ENCODE measurements at places on chromosomes 6 and 20.
A peak's percentile ranks its signal among the peaks of the same experiment; 100 is the strongest.

- DNase-seq: no peak
These were observed 7.9 kb upstream of the MYT1 start for GRCh38 chr20:64156136-64156885.

GRCh38 chr6:128500014-128500413, 20.4 kb downstream of the PTPRK start:
- DNase-seq: no peak

DNA sequence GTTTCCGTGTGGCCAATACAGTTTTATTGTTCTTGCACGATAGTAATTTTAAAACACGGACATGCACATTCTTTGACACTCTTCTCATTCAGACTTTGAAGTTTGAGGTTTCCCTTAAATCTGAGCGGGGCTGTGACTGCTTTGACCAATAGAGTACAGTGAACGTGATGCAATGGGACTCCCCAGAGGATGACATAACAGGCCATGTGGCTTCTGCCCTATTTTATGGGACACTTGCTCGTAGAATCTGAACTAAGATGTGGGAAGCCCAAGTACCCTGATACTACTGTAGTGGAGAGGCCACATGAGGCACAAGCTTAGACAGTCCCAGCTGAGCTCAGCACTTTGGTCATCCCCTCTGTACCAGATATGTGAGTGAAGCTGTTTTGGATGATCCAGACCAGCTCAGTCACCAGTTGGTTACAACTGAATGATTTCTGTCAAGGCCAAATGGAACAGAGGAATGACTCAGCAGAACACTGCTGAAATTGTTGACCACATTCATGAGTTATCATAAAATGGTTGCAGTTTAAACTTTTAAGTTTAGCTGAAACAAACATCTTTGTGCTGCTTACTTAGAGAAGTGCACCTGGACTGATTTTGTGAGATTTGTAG, 279.4 kb downstream of the RFPL4B start:
- DNase-seq: no peak

DNA sequence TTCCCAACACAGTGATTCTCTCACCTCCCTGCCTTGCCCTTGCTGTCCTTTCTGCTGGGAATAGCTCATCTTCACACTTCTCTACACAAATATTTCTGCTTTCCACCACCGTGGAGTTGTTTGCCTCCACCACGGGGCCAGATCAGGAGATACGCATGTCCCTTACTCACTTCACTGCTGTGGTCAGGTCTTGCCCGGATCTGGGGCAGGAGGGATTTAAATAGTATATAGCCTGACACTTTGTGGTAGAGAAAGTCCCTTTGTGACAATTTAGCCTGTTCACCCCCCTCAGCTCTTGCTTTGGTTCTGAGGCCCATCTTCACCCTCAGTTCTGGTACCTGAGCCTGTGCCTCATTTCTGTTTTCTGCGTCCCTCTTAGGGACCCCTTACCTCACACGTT, 92.6 kb upstream of the PREP start:
- no peak for DNase-seq

DNA sequence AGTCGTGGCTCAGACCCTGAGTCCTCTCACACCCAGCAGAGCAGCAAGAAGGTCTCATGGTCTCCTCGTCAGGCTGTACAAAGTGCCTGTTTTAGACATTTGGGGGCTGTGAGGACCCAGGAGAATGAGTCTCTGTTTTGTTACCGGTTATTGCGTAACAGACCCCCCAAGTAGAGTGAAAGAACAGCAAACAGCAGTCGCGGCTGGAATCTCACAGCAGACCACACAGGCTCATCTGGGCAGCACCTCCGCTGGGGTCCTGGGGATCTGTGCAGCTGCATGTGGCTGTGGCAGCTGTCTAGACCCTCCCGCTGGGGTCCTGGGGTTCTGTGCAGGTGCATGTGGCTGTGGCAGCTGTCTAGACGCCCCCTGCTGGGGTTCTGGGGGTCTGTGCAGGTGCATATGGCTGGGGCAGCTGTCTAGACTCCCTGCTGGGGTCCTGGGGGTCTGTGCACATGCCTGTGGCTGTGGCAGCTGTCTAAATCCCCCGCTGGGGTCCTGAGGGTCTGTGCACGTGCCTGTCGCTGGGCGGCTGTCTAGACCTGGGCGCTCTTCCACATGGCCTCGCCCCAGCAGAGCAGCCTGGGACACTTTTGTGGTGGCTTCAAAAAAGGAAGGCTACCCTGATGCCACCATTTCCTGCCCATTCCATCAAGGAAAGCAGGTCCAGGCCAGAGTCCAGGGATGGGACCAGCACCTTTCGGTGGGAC, 24.7 kb downstream of the ENTPD6 start:
- DNase-seq: peak; percentile 10

GRCh38 chr20:50127587-50128519, 14.9 kb upstream of the UBE2V1 start:
- no peak for DNase-seq

- no peak for DNase-seq
These were observed 57.1 kb downstream of the GNAS start for GRCh38 chr20:58909585-58909984.

DNA sequence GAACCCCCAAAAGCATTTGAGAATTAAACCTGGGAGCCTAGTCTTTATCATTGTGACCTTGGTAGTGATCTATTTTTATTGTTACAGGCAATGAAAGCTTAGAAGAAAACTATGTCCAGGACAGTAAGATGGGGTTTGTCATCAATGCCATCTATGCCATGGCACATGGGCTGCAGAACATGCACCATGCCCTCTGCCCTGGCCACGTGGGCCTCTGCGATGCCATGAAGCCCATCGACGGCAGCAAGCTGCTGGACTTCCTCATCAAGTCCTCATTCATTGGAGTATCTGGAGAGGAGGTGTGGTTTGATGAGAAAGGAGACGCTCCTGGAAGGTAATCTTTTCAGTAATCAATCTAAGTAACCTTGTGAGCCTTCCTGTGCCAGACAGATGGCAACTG, 191.5 kb upstream of the RAB32 start:
- DNase-seq: no peak

DNA sequence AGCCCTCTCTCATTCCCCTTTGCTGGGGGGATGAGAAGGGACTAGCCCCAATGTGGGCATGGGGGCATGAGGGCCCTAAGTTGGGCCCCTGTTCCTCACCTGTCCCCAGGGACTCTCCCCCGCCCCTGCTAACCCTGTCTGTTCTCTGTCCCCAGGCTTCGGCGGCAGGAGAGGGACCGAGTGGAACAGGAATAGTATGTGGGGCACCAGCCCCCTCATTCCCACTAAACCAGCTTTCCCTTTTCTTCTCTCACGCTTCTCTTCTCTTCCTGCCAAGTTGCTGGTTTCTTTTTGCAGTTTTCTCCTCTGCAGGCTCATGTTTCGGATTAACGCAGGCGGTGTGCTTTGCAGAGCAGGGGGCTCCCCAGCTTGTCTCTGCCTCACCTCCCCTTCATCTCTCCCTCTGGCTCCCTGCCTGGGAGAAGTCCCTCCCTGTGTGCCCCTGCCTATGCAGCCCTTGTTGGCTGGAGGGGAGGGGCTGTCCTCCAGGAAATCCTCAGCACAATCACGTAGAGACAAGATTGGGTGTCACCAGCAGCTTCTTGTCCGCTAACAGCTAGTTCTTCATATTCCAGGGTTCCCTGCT, 7.9 kb downstream of the TMEM63B start:
- DNase-seq: no peak

- no peak for DNase-seq
These were observed 247.5 kb downstream of the TMEM242 start for GRCh38 chr6:157075549-157076450.

DNA sequence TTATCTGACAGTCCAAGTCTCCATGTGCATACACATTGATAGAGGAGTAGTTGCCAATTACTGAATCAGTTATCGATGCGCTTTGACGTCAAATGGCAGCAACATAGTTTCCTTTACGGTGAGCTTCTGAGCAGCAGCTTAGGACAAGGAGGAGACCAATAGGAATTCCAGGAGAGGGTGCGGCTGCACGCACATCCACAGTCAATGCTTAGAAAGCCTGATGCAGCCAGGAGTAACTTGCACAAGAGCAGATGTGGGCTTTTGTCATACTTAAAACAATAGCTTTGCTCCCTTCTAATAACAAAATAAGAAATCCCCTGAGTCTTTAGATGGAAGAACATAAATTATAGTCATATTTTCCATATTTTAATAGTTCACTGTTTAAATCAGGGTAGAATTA, 442.1 kb downstream of the BCKDHB start:
- no peak for DNase-seq

GRCh38 chr20:20904501-20904831, 192.0 kb upstream of the RALGAPA2 start:
- no peak for DNase-seq

DNA sequence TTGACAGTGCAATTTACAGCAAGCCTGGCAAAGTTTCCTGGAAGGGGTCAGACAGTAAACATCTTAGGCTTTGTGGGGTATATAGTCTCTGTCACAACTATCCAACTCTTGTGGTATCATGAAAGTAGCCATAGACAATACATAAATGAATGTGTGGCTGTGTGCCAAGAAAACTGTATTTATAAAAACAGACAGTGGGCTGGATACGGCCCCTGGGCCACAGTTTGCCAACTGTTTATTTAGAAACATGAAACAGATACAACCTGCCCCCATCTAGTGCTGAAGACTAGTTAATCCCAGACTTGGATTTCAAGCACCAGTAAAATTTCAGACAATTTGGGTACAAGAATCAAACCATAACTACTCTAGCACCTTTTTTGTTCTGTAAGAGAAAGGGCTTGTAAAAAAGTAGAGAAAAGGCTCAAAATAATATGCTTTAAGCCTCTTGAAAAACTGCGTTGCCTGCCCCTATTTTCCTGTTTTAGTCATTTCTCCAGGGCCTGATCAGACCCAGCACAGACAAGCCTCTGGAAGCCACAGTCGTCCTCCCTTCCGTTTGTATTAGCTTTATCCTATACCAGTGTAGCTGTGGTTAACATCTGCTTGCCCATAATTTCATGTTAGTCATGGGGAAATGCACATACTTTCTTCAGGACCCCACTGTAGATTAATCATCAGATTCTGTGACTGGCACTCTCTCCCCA, 30.8 kb downstream of the JAG1 start:
- DNase-seq: no peak

DNA sequence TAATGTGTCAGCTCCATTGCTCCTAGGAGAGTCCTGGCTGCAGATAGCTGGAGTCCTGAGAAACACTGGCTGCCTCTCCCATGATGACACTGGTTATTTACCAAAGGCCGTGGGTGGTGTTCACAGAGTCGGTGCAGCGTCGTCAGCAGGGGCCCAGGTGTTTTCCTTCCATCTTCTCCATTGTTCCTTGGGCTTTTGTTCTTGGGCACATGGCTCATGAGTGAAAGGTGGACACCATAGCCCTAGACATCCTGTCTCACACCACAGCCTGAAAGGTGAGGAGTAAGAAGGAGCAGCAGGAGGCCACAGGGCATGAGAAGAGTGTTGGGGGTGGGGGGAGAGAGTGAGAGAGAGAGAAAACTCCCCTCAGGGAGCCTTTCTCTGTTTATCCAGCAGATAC, 9.1 kb downstream of the CST5 start:
- no peak for DNase-seq

GRCh38 chr6:21138336-21139069, 455.0 kb upstream of the SOX4 start:
- DNase-seq: no peak

- no peak for DNase-seq
These were observed 280.3 kb upstream of the SYNCRIP start for GRCh38 chr6:85923013-85923430.

DNA sequence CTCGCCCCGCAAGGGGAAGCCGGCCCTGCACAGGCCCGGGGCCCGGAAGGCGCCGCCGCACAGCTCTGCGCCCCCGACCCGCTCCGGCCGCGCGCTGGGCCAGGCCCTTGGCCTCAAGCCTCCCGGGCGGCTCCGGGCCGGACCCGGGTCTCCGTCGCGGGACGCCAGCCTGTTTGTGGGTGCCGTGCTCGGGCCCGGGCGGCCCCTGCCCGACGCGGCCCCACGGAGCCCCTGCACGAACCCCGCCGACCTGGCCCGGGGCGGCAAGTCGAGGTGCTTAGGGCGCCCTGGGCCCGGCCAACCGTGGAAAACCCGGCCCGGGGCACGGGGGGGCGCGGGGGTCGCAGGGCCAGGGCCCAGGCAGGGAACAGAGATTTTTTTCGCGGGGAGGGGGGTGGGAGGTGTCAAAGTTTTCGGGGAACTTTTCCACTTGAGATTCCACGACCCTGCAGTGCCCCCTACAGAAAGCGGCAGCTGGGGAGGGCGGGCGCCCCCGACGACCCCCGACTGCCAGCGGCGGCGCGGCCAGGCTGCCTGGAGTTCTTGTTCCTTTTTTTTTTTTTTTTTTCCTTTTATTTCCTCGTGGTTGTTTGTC, 805 bp upstream of the STX16 start:
- DNase-seq: peak; percentile 39

GRCh38 chr6:95576998-95577303, 384 bp upstream of the MANEA start:
- DNase-seq: no peak

GRCh38 chr20:49006446-49006980, 39.6 kb upstream of the CSE1L start:
- DNase-seq: no peak

DNA sequence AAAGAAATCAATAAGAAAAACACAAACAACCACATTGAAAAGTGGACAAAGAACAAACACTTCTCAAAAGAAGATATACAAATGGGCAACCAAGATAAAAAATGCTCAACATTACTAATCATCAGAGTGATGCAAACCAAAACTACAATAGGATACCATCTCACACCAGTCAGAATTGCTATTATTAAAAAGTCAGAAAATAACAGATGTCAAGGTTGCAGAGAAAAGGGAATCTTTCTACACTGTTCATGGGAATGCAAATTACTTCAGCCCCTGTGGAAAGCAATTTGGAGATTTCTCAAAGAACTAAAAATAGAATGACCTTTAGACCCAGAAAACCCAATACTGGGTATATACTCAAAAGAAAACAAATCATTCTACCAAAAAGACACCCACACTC, 29.8 kb downstream of the KIF6 start:
- DNase-seq: no peak

GRCh38 chr6:42030585-42031506, 19.5 kb upstream of the TAF8 start:
- DNase-seq: no peak

- no peak for DNase-seq
These were observed 926 bp downstream of the PEX3 start for GRCh38 chr6:143451531-143451930.

GRCh38 chr20:21162631-21163030, 36.7 kb downstream of the KIZ start:
- DNase-seq: no peak

DNA sequence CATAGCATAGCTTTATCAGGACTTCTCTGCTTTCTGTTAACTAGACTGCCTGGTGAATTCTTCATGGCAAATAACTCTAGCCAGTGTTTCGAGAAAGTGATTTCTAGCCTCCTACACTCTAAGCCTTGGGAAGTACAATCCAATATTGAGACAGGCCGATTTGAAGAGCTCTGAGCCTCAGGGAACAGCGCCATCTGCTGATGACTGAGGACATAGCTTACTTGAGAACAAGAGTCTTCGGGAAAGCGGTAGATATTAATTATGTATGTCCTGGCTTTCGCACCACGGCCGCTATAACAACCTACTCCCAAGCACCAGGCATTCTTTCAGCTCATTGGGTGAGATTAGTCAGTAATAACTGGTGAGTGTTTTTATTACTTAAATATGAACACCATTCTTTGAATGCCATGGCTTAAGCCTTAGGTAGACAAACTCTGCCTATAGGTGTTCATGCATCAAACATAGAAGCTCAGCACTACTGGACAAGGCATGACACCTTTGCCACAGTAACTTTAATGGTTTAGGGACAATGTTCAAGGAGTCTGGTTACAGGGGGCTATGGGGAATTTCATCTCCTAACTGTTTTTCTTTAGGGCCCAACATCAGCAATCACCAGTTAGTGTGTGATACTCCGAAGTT, 518.6 kb downstream of the BMP2 start:
- DNase-seq: no peak

GRCh38 chr6:27752038-27752885, 159.9 kb downstream of the OR2B2 start:
- DNase-seq: no peak

Data from stimulated activated CD4-positive, alpha-beta T cell treated with anti-CD3 and anti-CD28 coated beads, Interleukin-1b, Interleukin-23, amount 100 ng/mL, for 4 hours (primary cell).